Stimulated activated CD4-positive, alpha-beta T cell treated with anti-CD3 and anti-CD28 coated beads, Interleukin-4, amount 100 ng/mL, for 48 hours (primary cell): ENCODE measurements at places on chromosomes 16 and 17.
A peak's percentile ranks its signal among the peaks of the same experiment; 100 is the strongest.

GRCh38 chr17:28949185-28950016, 1.9 kb downstream of the PHF12 start:
- DNase-seq: peak; percentile 56

DNA sequence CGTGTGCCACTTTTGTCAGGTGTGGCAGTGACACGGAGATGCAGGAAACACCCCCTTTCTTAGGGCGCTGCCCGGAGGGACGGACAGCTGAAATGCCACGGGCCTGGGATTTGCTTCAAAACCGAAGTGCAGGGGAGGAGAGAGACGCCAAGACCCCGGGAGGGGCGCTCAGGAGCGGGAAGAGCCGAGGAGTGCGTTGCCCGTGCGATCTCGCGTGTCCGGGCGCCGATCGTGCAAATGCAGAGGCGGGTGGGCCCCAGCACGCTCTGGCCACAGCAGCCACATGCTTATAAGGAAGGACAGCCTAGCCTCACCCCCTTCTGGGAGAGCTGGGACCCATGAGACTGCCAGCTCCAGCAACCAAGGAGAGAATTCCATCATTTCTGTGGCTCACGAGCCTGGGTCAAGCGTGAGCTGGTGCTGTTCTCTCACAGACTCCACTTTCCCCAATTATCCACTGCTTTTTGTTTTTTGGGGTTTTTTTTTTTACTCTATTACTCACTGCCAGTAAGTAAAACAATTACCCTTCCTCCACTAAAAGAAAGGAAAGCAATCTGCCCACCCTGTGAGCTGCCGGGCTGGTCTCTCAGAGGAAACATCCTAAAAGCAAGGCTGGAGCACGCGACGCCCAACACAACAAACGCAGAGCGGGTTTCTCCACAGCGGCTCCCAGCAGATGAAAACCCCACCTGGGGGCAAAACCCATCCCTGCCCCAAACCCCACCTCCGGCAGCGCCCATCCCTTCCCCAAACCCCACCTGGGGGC, 27.2 kb upstream of the C16orf95 start:
- no peak for DNase-seq

DNA sequence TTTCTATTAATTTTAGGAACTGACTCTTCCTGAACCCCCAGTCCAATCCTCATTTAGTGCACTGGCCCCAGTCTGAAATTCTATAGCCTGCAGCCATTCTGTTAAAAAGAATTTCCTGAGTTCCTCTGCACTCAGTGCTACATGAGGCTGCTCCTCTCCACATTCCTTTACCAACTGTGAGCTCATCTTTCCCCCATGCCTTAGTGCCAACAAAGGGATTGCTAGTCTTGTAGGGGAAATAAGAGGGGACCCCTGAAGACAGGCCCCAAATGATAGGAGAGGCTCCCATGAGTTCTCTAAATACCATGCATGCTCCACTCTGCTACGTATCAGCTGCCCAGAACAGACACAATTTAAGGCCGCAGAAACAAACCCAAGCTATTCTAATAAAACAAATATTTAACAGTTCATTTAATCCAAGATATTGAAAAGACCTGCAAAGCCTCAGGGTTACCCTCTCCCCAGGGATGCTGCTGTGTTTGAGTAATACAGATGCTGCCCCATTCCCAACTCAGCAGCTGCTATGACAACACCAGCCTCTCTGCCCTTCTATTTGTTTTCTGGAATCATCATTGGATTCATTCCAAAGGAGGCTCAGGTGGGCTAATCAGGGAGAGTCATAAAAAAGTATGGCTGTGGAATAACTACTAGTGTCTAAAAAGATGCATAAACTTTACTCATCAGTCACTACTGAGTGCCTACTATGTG, 228.5 kb downstream of the TOX3 start:
- DNase-seq: no peak

- DNase-seq: peak; percentile 25
Measured at GRCh38 chr16:21598701-21599121, 666 bp upstream of the METTL9 start.

DNA sequence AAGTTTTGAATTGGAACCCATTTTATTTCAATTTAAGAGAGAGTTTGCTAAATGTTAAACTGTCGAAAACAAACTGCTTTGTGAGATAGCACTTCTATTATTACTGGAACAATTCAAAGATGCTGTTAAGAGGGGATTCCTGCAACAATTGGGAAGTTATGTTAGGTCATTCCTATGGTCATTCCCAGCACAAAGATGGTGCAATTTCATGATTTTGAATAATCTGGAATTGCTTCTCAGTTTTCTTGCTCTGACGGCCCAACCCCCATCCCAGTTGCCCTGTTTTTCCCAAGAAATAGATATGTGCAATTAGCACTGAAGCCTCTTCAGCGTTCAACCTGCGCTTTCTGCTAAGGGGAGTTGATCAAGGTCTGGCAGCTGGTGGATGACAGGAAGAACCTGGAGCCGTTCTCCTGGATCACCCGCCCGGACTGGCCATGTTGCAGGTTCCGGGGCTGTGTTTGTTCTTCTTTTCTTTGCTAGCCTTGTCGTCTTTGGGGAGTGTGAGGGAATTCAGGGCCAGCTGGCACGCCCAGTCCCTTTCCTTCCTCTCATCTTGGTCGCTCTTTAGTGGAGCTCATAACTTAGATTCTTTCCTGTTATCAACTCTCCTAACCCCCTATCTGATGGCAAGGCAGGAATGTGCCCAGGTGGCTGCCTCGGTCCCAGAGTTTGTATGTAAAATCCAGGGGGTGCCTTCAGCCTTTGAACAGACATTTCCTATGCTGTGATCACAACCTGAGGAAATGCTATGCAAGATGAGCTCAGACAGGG, 29.0 kb upstream of the IRF8 start:
- DNase-seq: no peak

- DNase-seq: no peak
Measured at GRCh38 chr16:31507617-31507928, 618 bp downstream of the RUSF1 start.

GRCh38 chr16:8271344-8271743, 319.0 kb downstream of the TMEM114 start:
- DNase-seq: no peak

DNA sequence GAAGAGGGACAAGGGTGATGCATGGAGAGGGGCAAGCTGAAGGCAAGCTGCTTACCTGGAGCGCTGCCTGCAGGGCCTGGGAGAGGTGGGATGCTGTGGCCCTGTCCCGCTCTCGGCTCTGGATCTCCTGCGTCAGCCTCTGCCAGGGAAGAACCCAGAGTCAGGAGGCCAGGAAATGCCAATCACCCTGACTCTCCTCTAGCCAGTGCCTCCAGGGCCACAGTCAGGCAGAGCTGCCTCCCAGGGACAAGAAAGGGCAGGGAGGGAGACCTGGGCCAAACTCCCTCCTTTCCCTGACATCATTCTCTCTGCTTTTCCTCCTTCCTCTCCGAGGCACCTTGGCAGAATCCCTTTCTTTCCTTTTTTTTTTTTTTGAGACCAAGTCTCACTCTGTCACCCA, 11.3 kb downstream of the CDK3 start:
- DNase-seq: no peak

DNA sequence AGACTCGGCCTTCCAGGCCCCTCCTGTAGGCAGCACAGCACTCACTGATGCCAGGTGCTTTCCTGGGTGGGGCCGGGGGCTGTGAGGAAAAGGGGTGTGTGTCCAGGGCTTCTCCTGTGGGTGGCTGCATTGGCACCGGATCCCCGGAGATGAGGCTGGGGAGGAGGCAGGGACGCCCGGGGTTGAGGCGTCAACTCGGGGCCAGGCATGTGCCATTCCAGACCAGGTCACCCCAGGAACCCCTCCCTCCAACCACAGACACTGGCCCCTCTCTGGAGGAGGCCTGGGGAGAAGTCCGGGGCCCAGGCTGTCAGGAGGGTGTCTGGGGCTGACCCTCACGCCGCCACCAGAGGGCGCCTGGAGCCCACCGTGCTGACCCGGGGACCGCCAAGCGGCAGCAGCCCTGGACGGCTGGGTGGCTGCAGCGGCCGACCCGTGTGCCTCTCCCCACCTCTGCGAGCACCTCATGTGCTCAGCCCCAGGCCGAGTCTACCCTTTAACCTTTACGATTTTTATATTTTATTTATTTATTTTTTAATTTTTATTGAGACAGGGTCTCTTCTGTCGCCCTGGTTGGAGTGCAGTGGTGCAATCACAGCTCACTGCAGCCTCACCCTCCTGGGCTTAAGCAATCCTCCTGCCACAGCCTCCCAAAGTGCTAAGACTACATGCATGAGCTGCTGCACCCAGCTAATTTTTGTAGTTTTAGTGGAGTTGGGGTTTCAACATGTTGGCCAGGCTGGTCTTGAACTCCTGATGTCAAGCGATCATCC, 3.2 kb upstream of the METRN start:
- DNase-seq: peak; percentile 71
